ENCODE measurements at places on chromosomes 5 and 9.

DNA sequence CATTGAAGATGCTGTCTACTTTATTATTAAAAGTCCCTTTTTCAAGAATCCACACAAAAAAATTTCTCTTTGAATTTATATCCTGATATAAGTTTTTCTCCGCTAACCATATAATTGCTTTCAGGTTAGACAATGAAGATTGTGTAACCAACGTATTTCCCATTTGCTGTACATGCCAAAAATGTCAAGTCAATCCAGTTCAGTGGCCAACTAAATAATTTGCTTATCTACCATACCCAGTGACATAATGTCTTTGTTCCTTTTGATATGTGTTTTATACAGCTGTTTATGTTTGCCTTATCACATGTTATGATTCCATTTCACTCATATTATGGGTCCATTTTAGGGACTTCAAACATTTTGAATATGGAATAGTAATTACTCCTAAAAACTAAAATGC, 349.9 kb downstream of the EFNA5 start:
- DNase-seq, result no peak

- peak; percentile 29 for DNase-seq
Measured at GRCh38 chr5:157516626-157517325, 56.8 kb downstream of the NIPAL4 start.

GRCh38 chr5:179914032-179914755, 6.5 kb upstream of the TBC1D9B start:
- DNase-seq, result peak; percentile 94

- DNase-seq, result peak; percentile 93
Measured at GRCh38 chr5:150234576-150235499, 45.0 kb downstream of the SLC6A7 start.

- no peak for DNase-seq
Measured at GRCh38 chr5:91072881-91073280, 310.2 kb downstream of the ARRDC3 start.

GRCh38 chr9:116812231-116813030, 125.3 kb downstream of the TRIM32 start:
- DNase-seq, result no peak

- DNase-seq, result no peak
Measured at GRCh38 chr9:31394015-31394473, 990.4 kb upstream of the ACO1 start.

DNA sequence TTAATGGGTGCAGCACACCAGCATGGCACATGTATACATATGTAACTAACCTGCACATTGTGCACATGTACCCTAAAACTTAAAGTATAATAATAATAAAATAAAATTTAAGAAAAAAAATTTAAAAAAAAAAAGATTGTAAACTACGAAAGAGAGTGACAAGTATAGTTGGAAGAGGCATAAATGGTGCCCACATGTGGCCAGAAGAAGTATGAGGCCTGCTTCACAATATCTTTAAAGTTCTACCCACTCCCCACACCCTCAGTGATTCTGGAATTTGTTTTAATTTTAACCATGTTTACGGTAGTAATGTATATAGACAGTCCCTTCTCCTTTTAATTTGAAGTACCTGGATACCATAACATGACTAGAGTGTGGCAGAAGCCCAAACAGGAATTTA, 172.7 kb downstream of the CHSY3 start:
- no peak for DNase-seq

DNA sequence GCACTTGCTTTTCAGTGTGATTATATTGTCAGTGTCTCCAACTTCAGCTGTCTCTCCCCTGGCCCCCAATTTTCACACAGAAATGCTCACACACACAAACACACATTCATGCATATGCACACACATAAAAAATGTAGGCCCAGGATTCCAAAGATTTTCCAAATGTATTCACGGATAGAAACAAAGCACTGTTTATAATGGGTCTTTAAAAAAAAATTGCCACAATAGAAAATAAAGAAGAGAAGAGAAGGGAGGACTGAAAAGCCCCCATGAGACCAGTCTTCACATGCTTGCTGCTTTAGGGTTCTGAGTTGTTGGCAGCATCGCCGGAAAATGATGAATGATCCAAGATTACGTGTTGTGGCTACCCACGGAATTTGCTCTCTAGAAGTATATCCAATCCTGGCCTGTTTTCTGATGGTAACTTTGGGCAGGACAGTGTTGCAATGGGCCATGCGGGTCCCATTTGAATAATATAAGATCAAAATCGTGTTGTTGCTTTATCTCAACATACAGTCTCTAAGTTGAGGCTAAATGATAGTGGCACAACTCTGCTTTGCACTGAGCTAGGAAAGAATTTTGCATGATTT, 36.2 kb upstream of the ACO1 start:
- no peak for DNase-seq

GRCh38 chr5:1568201-1568979, 44.6 kb upstream of the LPCAT1 start:
- peak; percentile 23 for DNase-seq

GRCh38 chr5:34486160-34486848, 169.8 kb upstream of the RAI14 start:
- DNase-seq, result peak; percentile 91

DNA sequence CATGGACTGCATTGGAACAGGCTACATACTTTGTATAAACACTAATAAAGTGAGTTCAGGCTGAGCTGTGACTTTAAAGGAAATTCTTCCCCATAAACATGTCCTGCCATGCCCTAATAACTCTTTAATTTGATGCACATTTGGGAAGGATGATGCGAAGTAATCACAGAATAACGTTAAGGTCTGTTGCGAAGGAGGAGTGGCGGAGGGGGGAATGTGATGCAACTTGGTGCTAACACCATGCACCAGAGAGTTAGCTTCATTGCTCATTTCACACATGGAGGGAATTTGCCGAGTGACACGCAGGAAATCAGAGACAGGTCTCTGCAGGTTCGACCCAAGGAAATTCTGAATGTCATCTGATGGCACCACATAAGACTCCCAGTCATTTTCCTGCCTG, 32.9 kb downstream of the SLIT3 start:
- no peak for DNase-seq

- peak; percentile 32 for DNase-seq
Measured at GRCh38 chr5:102762095-102762534, 7.0 kb downstream of the PAM start.

DNA sequence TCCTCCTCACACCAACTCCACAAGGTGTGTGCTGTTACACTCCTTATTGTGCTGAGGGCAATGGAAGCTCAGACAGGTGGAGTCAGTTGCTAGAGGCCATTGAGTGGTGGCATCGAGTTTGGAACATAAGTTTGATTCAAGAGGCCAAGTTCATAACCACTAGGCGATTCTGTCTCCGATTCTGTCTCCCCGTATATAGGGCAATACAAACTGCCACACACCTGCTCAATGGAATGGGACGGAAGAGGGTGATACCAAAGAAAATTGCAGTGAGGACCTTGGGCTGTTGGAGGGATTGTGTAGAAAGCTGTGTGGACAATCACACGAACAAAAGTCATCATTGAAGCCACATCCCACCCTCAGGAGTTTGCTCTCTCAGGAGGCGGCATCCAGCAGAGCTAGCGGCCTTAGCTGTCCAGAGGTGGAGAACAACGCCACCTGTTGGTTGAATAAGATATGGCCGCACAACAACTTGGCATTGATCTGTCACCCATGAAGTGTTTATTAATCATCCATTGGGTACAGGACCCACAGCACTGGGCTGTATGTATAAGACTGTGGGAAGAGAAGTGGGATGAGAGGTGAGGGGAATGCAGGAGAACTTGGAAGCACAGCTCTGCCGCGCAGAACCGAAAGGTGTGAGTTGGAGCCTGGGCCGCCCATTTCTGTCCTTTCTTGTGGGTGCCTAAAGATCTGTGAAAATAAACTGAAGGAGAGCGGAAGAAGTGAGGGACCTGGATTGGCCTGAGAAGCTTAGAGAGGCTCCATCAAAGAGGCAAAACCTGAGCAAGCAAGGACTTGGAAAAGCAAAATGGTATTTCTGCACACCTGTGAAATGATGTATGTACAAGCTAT, 16.1 kb upstream of the NEUROG1 start:
- DNase-seq, result peak; percentile 85

DNA sequence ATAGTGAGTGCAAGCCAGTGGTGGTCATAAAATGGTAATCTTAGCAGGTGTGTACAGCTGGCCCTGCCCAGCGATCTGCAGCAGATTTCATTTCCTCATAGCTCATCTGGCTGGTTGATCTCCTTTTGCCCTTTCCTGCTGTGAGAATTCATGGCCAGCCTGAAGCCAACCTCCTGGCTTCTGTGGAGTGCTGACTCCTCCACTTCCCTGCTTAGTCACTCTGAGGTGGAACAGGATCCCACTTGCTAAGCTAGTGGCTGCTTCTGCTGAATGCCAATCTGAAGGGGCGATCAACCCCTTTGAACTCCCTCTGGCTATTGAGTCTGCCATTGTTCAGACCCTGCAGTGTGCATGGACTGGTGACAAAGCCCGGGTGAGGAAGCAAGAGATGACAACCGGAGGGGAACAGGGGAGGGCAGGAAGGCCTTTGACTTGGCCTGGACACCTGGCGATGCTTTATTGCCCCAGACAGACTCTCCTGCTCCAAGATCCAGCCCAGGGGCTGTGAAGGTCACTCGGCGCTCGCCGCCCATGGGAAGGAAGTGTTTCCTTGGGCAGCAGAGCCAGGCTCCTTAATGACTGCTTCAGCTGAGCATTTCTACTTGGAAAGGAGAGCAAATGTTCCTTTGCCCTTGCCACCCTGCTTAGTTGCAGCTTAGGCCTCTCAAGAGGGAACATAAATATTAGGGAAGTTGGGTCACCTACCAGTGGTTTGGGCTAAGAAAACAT, 341.1 kb downstream of the ZSWIM6 start:
- DNase-seq, result no peak

Measured in suppressor macrophage treated with lipopolysaccharide for 1 hour (primary cell).